ENCODE measurements at places on chromosomes 3 and 15. TPM values are rescaled to one million over a fixed set of nuclear protein-coding genes. Genes with fewer than 3 reads are reported as not detected.

TMEM40 gene
- total RNA-seq, result not detected

GRCh38 chr3:52798978-52799476 lies 4.4 kb downstream of the ITIH3 start:
- no peaks in the 10 kb centered on the region for H3K36me3 ChIP-seq
- H3K4me3 ChIP-seq, result no peak overlapping the region
- no peak for DNase-seq

C3orf52 gene
- total RNA-seq, result 0.42 TPM

GOLGA6L4 gene
- 4.4 TPM for total RNA-seq

GRCh38 chr3:107810171-107811071 lies 280.4 kb downstream of the CD47 start:
- no peak for DNase-seq
- H3K4me1 ChIP-seq, result no peaks in the 10 kb centered on the region
- H3K27ac ChIP-seq, result no peak overlapping the region
- H3K36me3 ChIP-seq, result peaks cover 20% of the 10 kb centered on the region

GRCh38 chr3:101532783-101533602 lies 20.0 kb upstream of the SENP7 start:
- H3K36me3 ChIP-seq, result no peaks in the 10 kb centered on the region
- H3K4me3 ChIP-seq, result no peak overlapping the region
- H3K4me1 ChIP-seq, result no peaks in the 10 kb centered on the region
- no peak for DNase-seq
- H3K27ac ChIP-seq, result no peak overlapping the region

DNA sequence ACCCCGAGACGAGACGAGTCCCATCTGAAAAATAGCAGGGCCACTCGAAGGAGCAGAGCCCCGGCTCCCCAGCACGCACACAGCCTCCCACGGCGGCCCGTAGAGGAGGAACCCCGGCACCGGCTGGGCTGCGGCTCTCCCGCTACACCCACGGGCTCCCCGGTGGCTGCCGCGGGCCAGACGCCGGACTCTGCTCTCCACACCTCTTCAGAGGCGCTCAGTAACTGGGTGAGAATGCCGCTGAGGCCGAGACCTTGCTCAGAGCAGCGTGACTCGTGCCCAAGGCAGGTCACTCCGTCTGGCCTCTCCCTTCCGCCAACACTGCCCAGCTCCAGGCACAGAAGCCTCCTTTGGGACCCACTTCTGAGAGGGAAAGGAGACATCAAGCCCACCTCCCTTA lies 34.4 kb downstream of the TNK2 start:
- no peak overlapping the region for H3K4me3 ChIP-seq
- no peaks in the 10 kb centered on the region for H3K27me3 ChIP-seq
- peaks cover 3% of the 10 kb centered on the region for H3K4me1 ChIP-seq
- no peak overlapping the region for H3K27ac ChIP-seq

DNA sequence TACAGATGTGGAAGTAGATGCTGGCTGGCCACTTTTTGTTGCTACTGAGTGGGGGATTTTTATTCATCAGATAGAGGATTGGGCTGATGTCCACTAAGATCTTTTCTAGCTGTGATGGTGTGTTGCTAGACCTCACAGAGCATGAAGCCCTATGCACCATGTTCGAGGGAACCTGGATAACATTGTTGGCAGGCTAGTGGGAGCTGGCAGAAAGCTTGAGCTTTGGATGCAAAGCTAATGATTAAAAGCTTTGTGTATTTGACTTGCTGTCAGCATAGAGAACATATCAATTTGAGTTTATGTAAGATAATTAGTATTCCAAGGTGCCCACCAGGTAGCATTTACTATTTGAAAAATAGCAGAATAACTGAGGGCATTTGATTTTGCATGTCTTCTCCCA lies 59.1 kb downstream of the ST6GAL1 start:
- no peak for DNase-seq
- H3K27ac ChIP-seq, result no peak overlapping the region
- H3K4me3 ChIP-seq, result no peak overlapping the region
- no peaks in the 10 kb centered on the region for H3K27me3 ChIP-seq
- peaks cover 25% of the 10 kb centered on the region for H3K4me1 ChIP-seq

All from natural killer cell (primary cell).